ENCODE measurements at places on chromosomes 12 and 14.

DNA sequence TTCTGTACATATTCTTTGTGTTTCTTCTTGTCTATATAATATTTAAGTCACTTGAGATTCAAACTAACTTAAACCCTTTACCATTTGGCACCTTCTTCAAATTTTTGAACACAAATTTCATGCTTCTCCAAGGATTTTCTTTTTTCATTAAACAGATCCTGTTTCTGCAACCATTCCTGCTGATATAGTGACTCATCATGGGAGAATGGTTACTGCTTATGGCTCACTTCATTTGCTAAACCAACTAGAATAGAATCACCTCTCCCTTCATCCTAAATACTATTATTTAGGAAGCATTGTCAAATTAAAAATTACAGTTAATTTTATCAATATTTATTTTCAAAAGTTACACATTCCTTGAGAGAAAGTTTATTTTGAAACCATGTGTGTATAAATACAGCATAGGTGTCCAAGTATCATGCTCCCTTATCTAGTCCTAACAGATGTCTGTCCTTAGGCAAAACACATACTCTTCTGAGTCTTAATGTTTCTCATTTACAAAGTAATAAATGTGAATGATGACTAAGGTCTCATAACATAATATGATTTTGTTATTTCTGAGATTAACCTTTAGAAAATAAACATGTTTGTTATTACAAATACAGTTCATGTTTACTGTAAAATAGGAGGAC is 40.7 kb downstream of the PLCZ1 start:
- peak; percentile 64 for DNase-seq

DNA sequence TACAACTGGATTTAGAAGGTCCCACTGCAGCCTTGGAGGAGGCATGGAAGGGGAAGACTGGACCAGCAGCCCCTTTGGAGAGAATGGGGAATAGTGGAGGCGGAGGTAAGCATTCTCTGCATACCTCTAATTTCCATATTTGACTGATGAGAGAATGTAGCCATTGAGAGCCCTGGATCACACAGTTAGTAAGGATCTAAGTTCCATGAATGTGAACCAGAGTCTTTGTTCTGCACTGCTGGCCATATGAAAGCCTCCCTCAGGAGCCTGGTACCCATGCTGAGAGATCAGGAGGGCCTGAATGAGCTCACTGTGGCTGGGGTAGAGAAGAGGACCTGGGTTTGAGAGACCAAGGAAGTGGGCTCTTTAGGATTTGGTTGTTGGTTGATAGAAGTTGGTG is 192.1 kb downstream of the TMEM132C start:
- DNase-seq, result no peak

- no peak for DNase-seq
Measured at GRCh38 chr12:56749359-56749758, 2.8 kb downstream of the PRIM1 start.

GRCh38 chr12:76216585-76217472 is 131.4 kb downstream of the BBS10 start:
- no peak for DNase-seq

- DNase-seq, result no peak
Measured at GRCh38 chr14:27725482-27725881, 1041.1 kb upstream of the FOXG1 start.

GRCh38 chr14:60324837-60325236 is 75.8 kb downstream of the PPM1A start:
- DNase-seq, result no peak

All from kidney glomerular epithelial cell (primary cell).